ENCODE measurements at places on chromosomes 7 and 10.

GRCh38 chr10:18082381-18082780 lies 57.8 kb upstream of the CACNB2 start:
- DNase-seq = no peak

GRCh38 chr7:38398725-38399321 lies 125.4 kb upstream of the TARP start:
- DNase-seq = peak; percentile 33

GRCh38 chr7:4270941-4271715 lies 411.0 kb upstream of the FOXK1 start:
- DNase-seq = no peak

DNA sequence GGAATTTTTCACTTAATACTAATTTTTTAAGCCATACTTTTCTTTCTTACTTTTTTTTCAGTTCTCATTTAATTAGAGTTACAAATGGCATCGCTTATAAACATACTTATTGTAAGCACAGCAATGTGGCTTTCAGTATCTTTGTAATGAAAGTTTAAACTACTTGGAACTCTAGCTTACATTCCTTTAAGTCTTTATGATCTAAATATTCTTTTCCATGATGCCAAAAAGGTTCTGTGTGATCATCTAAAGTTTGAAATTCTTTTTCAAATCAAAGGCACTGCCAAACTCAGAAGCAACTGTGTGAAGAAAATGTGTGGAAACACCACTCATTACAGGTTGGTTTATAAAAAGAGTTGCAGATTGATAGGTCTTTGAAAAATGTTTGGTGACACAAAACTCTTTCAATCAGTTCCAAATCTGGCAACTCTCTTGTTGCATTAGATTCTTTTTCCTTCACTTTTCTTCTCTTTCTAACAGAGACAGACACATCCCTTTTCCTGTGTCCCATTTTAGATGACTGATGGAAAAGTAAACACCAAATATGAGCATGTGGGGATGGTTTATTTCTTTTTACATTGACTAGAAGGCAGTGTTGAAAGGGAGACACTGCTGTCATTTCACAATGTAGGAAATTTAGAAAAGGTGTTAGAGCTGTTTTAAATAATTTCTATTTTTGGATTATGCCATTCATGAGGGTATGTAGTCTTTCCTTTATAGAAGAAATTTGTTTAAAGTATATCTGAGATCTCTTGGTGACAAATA lies 392.3 kb downstream of the SUGCT start:
- DNase-seq = no peak

DNA sequence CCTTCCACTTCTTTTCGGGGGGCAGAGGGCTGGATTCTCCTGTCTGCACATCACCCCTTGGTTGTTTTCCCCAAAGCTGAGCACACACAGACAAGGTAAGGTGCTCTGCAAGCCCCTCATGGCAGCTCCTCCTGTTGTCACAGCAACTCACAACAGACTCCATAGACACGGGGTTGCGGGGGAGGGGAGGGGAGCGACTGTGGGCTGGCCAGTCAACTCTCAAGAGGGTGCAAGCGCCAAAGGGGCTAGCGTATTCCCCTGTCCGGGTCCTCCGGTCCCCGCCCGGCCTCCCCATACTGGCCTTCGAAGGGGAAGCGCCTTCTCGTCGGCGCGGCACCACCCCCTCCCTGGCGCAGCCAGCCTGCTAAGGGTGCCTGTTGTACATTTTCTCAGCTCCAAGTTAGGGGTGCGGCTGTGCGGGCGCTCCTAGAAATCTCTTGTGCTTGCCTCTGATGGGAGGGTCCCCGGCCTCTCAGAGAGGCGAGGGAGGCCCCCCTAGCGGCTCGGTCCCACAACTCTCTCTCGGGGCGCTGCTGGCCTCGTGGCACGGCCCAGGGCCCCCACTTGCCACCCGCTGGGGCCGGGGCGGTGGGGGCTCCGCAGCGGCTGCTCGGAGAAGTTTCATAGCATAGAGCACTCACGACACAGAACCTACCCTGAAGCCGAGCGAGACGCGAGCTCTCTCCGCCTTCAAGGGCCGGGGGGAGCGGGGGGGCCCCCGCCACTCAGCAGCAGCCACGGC lies 498 bp downstream of the RHOBTB1 start:
- no peak for DNase-seq
